Effector CD8-positive, alpha-beta T cell (primary cell): ENCODE measurements at places on chromosomes 12 and 14.

- DNase-seq = no peak
These were observed 512.6 kb downstream of the RERGL start for GRCh38 chr12:17577405-17577804.

DNA sequence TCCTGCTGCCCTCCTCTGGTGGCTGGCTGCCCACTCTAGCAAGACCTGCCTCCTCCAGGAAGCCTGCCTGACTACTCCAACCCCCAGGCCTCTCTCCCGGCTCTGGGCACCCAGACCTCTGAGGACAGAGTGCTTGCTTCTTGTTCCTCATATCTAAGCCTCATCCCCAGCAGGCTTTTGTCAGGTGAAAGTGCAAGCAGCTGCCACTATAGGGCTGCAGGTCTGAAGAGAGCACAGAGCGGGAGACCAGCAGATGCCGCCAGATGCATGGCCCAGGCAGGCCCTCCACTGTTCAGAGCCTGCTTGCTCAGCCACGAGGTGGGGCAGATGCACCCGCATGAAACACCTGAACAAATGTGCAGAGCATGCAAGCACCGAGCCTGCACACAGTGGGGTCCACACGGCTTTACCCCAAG, 73.0 kb downstream of the SERPINA3 start:
- DNase-seq = no peak

GRCh38 chr12:96015672-96016071, 19.5 kb upstream of the HAL start:
- DNase-seq = no peak

DNA sequence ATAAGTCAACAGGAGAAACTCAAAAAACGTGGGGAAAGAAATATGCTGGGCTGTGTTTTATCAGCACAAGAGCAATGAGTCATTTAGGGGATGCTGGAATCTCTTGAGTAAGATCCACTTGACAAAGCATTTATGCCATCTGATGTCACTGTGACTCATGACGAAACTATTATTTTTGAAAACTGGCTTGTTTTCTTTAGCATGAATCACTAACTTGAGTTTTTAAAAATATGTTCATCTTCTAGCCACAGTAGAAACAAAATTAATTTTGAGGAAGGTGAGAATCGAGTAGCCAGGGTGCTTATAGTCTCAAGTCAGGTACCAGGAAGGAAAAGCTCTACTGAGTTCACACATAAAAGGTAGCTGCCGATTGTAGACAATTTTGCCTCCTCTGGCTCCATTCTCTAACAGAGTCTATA, 456.2 kb upstream of the MGAT4C start:
- no peak for DNase-seq

- DNase-seq = no peak
These were observed 466 bp downstream of the GPRC5D start for GRCh38 chr12:12951504-12951903.

GRCh38 chr12:1838205-1838993, 18.0 kb downstream of the LRTM2 start:
- DNase-seq = no peak

GRCh38 chr14:76480426-76480825, 104.5 kb downstream of the ESRRB start:
- no peak for DNase-seq

DNA sequence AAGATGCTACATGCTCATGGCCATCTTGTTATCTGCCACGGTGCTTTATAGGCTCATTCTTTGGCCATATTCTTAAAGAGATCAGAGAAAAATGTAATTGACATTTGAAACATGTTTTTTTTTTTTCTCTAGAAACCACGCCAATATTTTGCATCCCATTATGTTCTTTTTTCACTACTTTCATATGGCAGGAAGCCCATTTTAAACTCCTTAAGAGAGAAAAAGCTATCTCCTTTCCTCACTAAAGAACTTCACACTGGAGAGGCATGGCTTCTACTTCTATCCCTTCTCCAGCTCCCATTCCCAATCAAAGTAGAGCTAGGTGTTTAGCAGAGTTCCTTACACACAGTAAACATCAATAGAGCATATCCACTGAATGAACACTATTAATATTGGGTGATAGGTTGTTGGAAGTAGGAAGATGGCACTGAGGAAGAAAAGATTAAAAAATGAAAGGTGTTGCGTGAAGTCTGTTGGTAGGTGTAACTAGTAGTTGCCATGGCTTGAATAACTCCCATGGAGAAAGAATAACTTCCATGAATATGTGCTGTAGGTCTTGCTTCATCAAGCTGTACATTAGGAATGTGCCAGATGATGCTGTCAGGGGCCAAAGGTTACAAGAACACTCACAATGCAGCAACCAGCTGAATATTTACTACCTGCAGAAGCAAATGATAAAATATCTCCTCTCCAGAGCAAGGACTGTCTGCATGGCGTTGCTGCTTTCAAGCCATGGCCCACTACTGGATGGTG, 178.8 kb downstream of the STXBP6 start:
- DNase-seq = no peak

- DNase-seq = no peak
These were observed 75.3 kb downstream of the PTPRR start for GRCh38 chr12:70845268-70845667.
